NCI-H1694 treated with DMSO at 0.1 percent for 48 hours (cell line): ENCODE measurements at places on chromosomes 2 and 18.
A peak's percentile ranks its signal among the peaks of the same experiment; 100 is the strongest.

DNA sequence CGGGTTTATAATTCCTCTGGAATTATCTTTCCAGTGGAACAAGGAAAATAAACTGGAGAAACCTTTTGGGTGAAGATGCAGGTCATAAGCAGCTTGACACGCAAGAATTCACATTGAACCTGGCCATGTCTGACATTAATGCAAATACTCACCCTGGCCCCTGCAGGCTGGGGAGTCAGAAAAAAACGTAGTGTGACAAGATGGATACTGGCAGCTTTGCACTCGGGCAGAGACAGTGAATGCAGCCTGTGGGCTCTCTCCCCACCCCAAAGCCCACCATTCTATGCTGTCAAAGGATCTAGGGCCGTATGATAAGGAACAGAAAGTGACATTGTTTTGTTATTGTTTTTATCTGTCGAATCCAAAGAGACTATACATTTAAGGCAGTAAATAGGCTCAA, 223.1 kb downstream of the RBM43 start:
- DNase-seq: no peak

DNA sequence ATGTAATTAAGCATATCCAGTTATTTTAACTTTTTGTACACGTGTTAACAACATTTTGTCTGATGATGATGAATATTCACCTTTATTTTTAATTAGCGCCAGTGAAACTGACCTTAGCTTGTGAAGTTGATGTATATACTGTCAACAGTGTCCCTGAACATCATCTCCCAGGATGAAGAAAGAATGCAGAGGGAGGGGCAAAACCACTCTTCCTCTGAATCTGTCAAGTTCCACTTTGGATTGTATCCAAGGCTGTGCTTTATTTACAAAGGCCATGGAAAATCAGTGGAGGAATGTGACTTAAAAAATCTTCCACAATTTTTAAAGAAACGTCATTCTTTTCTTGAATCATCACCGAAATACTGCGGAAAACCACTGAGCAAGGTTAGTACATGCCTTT, 4.5 kb upstream of the RMDN2 start:
- no peak for DNase-seq

- no peak for DNase-seq
Observed at GRCh38 chr2:239912938-239913635, 112.1 kb downstream of the NDUFA10 start.

GRCh38 chr18:23683155-23683554, 6.1 kb upstream of the LAMA3 start:
- DNase-seq: no peak

DNA sequence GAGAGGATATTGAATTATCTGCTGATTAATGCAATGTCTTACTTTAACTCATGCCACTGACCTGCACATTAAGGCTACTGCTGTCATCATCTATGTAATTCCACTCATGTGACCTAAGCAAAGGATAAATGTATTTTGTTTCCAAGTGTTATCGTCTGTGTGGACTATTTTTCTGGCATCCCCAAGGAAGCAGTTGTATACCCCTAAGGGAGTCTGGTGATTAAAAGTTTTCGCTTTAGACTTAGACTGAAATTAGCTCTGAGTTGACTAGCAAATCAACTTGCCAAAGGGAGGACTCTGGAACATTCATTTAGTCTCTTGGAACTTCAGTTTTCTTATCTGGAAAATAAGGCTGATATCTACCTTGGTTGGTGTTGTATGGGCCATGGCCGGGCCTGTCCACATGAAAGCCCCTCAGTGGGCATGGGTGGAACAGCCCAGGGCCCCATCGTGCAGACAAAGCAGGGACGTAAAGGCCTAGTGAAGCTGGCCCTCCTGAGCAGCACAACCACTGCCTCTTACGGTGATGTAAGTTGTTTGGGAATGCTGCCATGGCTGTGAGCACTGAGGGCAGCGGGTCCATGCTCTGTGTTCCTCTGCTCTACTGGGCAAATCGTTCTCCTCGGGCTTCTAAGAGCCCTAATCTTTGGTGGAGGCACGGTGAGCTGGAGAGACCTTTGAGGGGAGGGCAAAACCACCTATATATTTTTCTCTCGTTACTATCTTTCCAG, 144.4 kb upstream of the RNF152 start:
- DNase-seq: no peak

DNA sequence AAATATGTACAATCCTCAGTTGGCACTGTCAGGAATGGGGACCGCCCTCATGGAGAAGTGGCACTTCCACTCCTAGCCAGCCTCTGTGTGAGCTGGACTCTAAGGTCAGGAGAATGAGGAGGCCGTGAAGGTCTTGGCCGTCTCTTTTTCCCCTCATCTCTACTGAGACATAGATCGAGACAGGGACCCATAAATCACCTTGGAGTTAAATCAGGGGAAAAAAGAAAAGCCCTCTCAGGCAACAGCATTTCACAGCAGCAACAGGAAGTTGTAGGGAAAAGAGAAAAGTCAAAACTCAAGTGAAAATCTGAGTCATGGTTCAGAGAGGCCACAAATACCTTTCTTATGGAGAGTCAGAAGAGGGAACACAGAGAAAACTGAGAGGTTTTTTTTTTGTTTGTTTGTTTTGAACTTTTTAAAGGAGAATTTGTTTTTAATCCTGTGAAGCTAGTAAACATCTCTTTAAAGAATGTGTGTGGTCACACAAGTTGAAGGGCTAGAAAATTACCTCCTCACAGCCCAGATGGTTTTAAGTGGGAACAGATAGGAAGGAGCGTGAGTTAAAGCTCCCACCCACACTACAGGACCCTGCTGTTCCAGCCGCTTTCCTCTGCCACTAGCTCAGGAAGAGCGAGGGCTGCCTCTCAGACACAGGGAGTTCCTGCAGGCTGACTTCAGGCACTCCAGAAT, 30.6 kb upstream of the CYP1B1 start:
- DNase-seq: no peak

DNA sequence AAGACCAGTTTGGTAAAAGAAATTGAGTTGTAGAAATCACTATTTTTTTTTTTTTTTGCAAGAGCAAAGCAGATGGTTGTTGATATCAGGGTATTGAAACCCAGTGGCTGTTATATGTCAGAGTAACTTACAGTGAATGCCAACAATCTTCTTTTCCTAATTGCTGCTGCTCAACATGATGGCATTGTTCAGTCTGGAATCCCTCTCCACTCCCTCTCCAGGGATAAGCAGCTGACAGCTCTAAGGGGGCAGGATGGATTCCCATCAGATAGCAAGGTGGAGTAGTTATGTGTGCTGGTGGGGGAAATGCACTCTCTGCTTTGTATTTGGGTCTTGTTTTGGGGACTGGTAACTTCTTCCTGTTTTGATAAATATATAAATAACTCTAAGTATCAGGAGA, 200.0 kb downstream of the PIK3C3 start:
- peak; percentile 24 for DNase-seq

- DNase-seq: no peak
Observed at GRCh38 chr2:25481381-25482300, 139.9 kb upstream of the DNMT3A start.

- DNase-seq: peak; percentile 68
Observed at GRCh38 chr2:209425471-209426071, 1.7 kb downstream of the MAP2 start.

DNA sequence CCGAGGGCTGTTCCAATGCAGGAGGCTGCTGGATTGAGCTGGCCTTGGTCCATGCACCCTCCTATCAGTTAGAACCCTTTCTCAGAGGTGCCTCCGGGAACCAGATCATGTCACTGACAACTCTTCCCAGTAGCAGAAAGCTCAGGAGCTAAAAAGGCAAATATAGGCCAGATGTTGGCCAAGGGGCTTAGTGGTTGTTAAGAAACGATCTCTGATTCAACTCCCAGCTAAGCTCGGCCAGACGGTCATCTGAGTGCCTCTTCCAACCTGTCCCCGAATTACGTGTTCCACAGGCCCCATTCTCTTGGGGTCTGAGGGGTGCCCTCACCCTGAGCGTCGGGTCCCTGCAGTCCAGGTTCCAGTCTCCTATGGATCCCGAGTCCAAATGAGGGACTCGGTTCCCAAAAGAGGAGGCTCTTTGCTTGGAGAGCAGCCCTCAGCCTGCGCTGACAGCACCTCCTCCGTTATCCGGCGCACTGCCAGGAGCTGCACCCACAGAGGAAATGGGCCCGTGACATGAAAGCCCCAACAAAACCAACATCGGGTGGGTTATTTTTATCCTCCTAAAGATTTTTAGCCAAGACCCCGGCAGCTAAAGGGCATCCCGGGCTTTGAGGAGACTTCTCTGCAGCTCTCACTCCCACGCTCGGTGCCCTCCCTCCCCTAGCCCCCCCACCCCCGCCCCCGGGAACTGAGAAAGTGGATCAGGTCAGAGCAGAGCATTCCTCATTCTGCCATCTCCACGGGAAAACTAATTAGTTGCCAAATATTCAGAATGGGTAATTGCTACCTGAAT, 106.6 kb upstream of the ID2 start:
- no peak for DNase-seq

- DNase-seq: no peak
Observed at GRCh38 chr18:58201733-58202730, 158.0 kb downstream of the NEDD4L start.

DNA sequence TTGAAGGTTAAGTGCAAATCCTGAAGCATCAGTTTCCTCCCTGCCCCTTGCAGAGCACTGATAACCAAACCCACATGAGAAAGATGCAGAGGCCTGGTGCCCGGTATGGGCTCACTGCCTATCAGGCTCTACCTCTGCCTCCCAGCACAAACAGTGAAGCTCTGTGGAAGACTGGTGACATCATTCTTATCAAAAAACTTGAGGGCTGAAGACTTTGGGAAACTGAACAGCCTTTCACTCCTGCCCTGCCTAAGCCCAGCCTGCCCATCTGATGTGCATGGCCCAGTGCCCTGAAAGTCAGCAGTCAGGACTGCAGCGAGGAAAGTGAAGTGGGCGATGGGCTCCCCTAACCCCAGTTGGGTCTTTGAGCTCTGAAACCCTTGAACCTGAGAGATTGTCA, 174.8 kb upstream of the ARL4C start:
- DNase-seq: no peak

GRCh38 chr2:214904634-214905033, 95.2 kb upstream of the BARD1 start:
- no peak for DNase-seq

DNA sequence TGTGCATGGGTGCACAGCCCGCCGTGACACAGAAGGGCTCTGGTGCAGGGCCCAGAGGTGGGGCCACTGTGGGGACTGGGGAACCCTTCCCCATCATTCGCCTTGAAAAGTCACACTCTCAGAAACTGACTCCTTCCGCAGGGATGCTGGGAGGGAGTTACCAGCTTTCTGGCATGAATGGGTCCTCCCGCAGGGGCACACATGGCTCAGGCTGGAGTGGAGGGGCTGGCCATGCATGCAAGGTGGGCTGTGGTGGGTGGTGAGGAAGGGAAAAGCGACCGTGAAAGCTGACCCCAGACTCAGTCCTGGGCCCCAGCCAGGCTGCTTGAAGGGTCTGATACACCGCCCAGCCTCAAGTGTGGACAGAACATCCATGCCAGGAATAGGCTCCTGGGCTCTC, 201.1 kb downstream of the TNS1 start:
- DNase-seq: no peak

DNA sequence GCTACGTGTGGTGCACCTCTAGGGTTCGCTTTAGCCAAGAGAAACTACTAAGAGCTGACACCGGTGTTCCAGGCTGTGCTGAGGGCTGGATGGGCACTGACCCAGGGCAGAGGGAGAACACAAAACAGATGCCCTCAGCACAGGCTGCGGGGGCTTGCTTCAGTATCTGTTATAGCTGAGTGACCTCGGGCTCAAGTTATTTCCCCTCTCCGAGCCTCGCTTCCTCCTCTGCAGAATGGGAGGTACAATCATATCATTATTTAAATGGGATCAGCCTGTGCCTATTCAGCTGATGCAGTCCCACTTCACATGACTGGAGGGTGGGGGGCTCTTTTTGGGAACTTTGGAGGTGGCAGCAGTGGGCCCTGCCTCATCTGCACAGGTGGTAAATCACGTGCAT, 156.1 kb upstream of the APCDD1 start:
- no peak for DNase-seq

DNA sequence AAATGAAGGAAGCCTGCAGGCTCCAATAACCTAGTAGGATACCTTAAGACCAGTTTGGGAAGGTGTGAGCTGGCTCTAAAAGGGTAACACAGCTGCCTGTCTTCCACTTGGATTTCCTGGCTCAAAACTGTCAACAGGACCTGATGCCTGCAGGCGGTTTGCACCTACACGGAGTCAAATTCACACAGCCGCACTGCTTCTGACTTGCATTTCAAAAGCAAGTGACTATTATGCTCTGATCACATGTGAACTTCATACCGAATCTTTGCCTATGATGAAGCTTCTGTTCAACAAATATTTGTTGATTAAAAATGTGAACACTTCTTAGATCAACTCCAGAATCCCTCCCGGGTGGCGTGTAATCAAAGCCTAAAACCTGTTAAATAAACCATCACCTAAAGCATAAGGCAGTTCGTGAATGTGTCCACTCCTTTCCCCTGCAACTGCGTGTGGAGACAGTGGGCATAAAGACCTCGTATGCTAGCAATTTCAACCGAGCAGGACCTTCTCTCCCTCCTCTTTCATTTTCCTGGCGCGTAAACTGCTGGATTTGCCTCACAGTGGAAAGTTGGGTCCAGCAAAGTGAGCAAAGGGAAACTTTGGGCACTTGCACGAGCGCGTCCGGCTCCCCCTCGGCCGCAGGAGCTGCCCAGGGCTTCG, 784 bp downstream of the CRACDL start:
- DNase-seq: no peak

- no peak for DNase-seq
Observed at GRCh38 chr2:186940463-186940862, 91.5 kb upstream of the ZSWIM2 start.

GRCh38 chr2:168119515-168120141, 127.8 kb downstream of the STK39 start:
- DNase-seq: peak; percentile 47

GRCh38 chr18:36514778-36515177, 217.3 kb downstream of the FHOD3 start:
- DNase-seq: no peak

- DNase-seq: peak; percentile 45
Observed at GRCh38 chr2:30994227-30995056, 143.8 kb downstream of the GALNT14 start.

DNA sequence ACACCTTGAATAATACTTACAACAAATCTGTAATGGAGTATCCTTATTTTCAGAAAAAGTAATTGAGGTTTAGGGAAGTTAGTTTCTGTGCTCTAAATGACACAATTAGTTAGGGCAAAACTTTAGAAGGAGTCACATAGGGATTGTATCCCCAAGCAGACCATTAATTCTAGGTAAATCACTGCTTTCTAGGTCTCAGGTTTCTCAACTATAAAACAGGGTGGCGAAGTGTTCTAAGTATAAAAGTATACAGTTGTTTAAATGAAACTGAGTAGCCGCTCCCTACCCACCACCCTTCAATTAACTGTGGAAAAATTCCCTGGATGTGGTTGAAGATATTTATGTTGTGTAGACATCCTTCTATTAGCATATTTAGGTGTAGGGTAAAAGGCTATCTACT, 19.9 kb upstream of the TMEM178A start:
- no peak for DNase-seq

DNA sequence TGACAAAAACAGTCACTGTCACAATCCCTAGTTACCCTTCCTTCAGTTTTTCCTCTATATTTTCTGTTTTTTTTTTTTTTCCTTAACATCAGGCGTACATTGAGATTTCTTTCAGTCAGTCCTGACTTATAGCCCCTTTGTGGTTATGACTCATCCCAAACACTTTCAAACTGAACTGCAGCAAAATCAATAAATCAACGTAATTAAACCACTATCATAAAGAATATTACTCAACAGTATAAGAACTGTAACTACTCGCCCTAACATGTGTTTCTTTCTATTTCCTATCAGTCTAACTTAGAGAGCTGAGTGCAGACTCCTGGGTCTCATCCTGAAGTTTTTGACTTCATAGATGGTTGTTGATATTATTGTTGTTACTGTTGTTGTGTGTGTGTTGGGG, 523.5 kb downstream of the LRRTM4 start:
- no peak for DNase-seq
